ENCODE measurements at places on chromosomes 11 and 22.

GRCh38 chr11:30474151-30474954 is 111.8 kb downstream of the MPPED2 start:
- DNase-seq = no peak

DNA sequence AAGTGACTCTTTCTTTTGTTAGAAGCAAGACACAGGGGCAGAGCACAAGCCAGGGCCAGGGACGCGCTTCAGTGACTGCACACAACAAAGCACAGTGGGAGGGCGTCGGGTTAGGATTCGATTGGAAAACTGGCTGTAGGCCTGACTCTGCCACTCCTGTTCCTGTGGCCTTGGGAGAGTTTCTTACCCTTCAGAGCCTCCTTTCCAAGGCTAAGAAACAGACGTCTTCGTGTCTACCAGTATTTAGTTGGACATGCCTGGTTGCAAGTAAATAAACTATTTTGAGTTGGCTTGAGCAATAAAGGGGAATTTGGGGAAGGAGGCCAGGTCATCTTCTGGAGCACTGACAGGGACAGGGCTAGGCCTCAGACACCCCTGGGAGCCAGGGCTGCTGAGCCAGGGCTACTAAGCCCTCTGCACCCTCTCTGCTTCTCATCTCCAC is 549.1 kb downstream of the INSC start:
- DNase-seq = no peak

DNA sequence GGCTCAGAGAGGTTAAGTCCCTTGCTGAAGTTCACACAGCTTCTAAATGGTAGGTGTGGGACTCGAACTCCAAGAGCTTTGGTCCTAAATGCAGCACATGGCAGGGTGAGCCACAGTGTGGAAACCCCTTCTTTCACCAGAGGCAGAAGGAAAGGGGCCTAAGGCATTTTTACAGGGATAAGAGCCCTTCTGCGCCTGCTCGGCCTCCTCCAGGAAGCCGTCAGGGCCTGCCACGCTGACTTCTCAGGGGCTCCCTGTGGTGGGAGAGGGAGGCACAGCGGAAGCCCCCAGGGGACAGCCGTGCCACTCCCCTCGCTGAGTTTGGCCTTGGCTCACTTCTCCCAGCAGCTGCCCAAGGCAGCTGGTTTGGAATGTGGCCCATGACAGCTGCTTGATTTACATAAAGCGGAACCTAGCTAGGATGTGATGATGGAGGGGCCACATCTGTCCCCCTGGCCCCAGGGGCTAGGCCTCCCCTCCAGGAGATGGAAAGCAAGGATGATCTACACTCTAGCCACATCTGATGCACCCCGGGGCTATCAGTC is 35.4 kb downstream of the CD82 start:
- DNase-seq = no peak

DNA sequence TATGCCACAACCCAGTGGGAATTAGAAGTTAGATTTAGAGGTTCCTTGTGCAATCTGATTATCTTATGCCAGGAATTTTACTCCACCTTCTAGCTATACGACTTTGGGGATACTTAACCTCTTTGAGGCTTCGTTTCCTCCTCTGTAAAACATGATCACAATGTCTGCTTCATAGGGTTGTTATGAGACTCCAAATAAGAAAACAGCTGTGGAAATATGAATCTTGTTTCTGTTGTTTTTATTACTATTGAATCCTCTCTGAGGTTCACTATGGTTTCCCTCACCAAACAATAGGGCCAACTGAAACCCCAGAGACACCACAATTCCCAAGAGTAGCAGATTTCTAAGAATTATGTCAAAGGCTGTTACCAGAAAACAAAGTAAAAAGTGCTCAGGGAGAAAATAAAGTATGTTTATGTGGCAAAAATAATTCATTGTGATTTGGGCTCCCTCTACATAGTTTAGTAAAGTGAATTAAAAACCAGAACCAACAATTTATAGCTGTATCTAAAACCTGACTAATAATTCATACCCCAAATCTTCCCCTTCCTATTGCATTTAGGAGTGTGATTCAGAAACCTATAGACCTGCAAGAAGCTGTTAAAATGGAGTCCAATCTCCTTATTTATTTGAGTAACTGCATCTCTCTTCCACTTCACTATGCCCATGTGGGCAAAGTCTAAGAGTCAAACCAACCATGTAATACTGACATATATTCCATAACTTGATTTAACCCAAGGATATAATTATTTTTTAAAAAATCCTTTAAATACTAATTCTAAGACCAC is 38.4 kb downstream of the AMBRA1 start:
- DNase-seq = peak; percentile 42

DNA sequence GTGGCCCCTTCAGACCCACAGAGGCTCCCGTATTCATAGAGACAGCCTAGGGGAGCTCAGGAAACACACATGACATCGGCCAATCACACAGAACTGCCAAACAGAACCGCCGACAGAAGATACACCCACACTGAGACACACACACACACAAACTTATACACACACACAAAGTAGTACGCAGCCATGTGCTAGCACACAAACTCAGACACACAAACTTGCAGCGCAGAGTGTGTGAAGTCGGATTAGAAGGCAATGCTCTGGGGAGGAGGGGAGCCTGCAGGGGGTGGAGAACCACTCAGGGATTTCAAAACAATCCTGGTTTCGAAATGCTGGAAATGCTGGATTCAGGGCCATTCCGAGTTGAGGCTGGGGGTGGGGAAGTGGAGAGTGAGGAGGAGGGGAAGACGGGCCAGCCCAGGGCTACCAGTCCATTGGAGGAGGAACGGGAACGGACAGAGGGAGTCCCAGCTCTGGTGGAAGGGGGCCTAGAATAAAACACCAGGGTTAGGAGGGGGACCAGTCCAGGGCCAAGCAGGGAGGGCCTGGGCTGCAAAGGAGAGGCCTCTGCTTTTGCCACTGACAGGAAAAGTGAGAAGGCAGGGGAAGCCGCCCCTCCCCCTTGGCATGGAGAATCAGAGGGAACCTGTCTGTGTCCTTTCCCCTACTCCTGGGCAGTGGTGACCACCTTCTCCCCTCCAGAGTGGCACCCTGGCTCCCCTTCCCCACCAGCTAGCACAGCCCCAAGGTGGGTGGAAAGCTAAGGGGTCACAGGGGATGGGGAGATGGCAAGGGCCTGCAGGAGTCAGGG is 4.4 kb downstream of the BCL9L start:
- DNase-seq = peak; percentile 95

DNA sequence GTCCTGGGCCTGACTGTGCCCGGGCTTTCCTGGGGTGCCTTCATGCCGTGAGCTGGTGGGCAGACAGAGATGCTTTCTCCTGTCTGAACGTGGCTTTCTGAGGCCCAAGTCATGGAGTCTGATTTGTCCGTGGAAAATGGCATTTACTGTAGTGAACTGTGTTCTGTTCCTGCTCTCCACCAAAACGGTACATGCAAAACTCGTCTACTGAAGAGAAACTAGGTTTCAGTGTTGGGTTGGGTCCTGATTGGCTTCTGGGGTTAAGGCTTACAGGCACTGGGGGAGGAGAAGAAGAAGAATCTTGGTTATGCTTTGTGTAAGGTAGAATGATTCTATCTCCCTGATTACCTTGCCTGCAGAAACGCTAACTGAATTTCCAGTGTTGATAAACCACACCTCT is 541.7 kb downstream of the NTM start:
- DNase-seq = no peak

DNA sequence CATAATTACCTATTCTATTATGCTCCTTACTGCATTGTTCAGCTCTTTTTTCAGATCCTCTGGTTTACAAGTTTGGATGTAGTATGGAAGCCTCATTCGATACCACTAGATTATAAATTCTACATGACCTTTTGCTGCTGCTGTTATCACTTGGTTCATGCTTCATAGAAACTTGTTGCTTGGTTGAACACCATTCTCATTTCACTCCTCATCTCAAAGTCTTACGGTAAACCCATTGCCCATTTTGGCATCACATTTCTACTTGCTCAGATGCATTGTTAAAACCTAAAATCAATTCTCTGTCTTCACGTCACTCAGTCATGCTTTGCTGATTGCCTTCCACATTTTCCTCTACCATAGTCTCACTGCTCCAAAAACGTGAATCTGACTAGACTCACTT is 155.5 kb upstream of the DDI1 start:
- no peak for DNase-seq

DNA sequence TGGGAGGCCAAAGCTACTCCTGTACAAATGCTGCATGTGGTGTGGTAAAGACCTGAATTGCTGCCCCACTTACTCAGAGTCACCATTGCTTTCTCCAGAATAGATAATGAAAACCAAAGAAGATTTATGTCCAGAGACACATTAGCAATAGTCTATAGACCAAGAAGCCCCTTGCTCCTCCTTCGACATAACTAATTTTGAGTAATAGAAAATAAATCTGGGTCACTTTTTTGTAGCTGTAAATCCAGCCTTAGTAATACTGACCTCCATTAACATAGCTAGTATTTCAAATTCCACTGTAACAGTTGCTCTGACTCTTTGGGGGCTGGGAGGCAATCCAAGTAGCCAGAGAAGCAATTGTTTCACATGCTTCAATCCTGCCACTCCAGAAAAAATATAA is 145.9 kb downstream of the MAML2 start:
- DNase-seq = no peak

GRCh38 chr11:113465786-113466185 is 9.4 kb downstream of the DRD2 start:
- DNase-seq = no peak

GRCh38 chr11:69240332-69241074 is 53.5 kb upstream of the MYEOV start:
- DNase-seq = peak; percentile 26

GRCh38 chr11:79309407-79309806 is 131.4 kb downstream of the TENM4 start:
- no peak for DNase-seq

DNA sequence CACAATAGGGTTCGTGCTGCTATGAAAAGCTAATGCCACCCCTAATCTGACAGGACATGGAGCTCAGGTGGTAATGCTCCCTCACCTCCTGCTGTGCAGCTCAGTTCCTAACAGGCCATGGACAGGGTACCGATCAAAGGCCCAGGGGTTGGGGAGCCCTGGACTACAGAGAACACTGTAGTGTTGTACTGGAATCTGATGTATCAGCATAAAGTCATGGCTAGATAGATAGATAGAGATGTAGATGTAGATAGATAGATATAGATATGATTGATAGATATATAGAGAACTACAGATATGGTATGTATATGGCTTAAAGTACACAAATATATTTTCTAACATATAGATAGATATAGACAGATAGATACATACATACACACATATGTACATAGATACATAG is 112.3 kb upstream of the MPPED2 start:
- no peak for DNase-seq

GRCh38 chr11:9494316-9494715 is 33.5 kb downstream of the ZNF143 start:
- no peak for DNase-seq
